ENCODE measurements at places on chromosomes 3 and 15.

GRCh38 chr3:178350763-178351162 is 185.5 kb upstream of the KCNMB2 start:
- no peak for DNase-seq

DNA sequence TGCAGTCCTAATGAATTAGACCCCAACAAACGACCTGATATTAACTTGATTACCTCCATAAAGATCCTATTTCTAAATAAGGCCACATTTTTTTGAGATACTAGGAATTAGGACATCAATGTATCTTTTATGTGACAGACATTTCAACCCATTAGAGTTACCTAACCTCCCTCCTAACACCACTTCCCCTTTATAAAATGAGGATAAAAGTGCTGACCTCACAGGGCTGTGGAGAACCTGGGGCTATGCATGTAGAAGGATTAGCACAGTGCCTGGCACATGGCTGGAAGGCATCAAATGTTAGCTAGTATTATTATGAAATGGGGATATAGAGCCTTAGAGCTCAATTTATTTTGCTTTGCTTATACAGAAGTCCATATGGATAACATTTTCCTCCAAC is 53.5 kb upstream of the LRRN1 start:
- DNase-seq: no peak

- DNase-seq: no peak
These were observed 24.2 kb upstream of the LXN start for GRCh38 chr3:158696618-158697017.

GRCh38 chr15:64688770-64689169 is 86.6 kb downstream of the RBPMS2 start:
- DNase-seq: no peak

DNA sequence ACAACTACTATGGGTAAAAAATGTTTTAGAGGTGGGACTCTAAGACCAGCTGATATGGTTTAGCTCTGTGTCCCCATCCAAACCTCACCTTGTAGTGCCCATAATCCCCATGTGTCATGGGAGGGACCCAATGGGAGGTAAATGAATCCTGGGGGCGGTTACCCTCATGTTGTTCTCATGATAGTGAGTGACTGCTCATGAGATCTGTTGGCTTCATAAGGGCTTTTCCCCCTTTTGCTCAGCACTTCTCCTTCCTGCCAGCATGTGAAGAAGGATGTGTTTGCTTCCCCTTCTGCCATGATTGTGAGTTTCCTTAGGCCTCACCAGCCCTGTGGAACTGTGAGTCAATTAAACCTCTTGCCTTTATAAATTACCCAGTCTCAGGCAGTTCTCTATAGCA is 45.7 kb downstream of the FAM98B start:
- DNase-seq: no peak

GRCh38 chr3:149299938-149300801 is 33.3 kb downstream of the TM4SF18 start:
- no peak for DNase-seq

- no peak for DNase-seq
These were observed 260.0 kb downstream of the ABHD5 start for GRCh38 chr3:43950775-43951174.

DNA sequence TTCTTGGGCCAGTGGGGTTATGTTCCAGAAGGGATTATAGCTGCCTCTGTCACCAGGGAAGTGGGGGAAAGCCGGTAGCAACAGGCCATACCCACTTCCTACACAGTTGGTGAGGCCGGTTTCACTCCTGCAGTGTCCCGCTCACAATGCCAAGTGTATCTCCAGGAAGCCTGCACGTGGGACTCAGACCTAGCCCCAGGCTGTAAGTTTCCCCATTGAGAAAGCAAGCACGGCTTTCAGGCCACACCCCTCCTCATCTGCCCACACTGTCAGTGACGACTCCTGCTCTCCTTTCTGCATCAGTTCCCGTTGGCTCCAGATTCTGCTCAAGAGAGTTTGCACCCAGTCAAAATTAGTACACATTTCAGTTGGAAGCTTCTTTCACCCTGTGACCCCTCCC is 51.6 kb upstream of the CPOX start:
- no peak for DNase-seq

- DNase-seq: peak; percentile 38
These were observed 12.9 kb downstream of the CD276 start for GRCh38 chr15:73697033-73697467.

DNA sequence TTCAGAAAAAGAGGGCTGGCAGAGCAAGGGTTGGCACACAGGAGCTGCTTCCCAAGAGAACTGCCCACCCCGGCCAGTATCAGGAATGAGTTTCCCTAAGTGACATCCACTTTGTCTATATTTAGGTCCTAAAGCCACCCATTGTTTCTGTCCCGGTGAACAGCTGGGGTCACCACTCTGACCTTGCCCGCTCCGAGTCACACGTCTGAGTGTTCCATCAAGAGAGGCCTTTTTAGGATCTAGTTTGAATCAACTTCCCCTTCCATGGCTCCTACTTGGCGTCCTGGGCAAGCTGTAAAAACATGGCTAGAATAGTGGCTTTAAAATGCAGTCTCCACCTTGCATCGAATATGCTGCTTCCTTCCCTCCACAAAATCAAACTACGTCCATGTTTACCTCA is 109.6 kb upstream of the ARHGEF3 start:
- DNase-seq: no peak

- no peak for DNase-seq
These were observed 11.1 kb downstream of the SIAH2 start for GRCh38 chr3:150751781-150752263.

GRCh38 chr3:68988740-68989139 is 24.7 kb downstream of the EOGT start:
- no peak for DNase-seq

DNA sequence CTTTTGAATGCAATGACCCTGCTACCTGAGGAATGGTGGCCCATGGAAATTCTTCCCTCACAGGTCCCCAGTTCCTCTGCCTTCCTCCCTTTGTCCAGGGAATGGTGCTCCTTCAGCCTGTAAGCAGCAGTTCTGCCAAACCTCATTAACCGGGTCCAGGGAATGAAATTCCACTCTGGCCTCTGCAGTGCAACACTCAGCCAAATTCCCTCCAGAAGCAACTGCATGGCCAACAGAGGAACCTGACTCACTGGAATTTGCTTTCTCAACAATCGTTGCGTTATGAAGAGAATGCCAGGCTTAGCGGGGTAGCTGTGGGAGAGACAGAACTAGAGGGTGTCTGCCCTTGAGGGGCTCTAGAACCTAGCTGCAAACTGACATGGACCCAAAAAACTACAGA is 449.4 kb upstream of the PROK2 start:
- no peak for DNase-seq

GRCh38 chr3:66236281-66236680 is 15.5 kb downstream of the SLC25A26 start:
- DNase-seq: peak; percentile 58

- no peak for DNase-seq
These were observed 620 bp upstream of the PYGO1 start for GRCh38 chr15:55588815-55589115.

- no peak for DNase-seq
These were observed 14.4 kb downstream of the ALDH1L1 start for GRCh38 chr3:126166009-126166408.

- DNase-seq: no peak
These were observed 17.7 kb upstream of the SLC6A1 start for GRCh38 chr3:10974746-10975375.

GRCh38 chr3:183178833-183179549 is 16.5 kb upstream of the LAMP3 start:
- DNase-seq: peak; percentile 80

- DNase-seq: no peak
These were observed 44.6 kb downstream of the CMTM6 start for GRCh38 chr3:32457971-32458471.

- DNase-seq: no peak
These were observed 124.3 kb downstream of the TIGIT start for GRCh38 chr3:114418107-114418506.

GRCh38 chr15:64146041-64146440 is 5.5 kb upstream of the SNX22 start:
- no peak for DNase-seq

- DNase-seq: no peak
These were observed 82.0 kb upstream of the TBL1XR1 start for GRCh38 chr3:177279118-177279815.

DNA sequence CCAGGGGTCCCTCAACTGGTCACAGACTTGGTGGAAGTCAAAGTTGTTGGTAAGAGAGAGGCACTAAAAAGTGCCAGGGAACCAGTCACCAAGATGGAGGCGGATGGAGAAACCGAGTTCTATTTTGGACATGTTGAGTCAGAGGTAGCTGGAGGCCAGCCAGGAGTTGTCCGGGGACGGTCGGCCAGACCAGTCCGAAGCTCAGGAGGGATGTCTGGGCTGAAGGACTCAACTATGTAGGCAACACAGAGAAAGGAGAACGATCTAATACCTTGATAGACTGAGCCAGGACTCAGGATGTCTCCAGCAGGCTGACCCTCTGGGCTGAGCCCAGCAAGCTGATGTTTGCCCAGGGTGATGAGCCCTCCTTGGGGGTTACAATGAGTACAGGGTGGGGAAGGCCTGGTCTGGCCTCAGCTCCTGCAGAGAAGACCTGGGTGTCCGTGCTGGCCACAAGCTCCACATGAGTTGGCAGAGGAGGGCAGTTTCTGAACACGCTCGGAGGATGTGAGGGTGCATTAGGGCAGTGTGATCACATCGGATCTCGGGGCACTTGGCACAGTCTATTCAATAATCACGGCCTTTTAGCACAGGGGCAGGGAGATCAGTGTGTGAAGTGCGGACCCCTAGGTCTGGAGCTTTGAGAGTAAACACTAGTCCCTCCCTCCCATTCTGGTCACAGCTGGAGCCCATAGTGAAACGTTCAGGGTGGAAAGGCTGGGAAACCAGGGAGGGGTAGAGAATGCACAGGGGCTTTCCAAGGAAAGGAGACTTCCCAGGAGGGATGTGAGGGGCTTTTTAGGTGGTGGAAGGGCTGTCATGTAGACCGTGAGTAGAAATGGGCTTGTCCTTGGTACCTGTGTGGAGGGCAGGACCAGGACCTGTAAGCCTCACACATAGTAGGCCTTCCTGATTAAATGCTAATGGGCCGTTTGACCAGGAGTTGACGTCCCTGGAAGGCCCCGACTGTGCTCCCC is 111.9 kb downstream of the ETFA start:
- DNase-seq: no peak

DNA sequence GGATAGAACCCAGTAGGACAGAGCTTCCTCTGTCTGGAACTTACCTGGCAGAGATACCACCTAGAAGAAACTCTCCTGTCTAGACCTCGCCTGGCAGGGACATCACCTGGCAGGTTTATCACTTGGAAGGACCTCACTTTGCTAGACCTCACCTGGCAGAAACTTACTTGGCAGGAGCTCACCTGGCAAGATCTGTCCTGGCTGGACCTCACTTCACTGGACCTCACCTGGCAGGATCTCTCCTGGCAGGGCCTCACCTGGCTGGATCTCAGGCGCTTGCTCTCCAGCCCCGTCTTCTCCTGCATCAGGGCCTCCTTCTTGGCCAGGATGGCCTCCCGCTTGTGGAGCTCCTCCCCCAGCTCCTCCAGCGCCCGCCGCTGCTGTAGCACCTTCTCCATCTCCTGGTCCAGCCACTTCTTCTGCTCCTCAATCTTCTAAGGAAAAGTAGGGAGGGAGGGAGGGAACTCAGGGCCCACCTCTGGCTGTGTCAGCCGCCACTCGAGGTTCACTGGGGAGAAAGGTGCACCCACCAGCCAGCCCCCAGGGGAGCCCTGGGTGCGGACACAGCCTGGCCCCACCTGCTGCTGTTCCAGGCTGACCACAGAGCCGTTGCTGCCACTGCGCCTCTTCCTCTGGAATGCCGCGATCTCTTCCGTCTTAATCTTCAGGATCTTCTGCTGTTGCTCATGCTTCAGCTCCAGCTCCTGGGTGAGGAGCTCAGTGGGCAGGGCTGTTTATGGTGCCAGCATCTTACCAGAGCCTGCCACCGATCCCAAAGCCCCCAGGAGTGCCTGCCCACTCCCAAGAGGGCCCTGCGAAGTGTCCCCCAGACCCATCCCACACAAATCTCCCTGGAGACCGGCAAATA is 22.5 kb downstream of the KIF7 start:
- DNase-seq: no peak

DNA sequence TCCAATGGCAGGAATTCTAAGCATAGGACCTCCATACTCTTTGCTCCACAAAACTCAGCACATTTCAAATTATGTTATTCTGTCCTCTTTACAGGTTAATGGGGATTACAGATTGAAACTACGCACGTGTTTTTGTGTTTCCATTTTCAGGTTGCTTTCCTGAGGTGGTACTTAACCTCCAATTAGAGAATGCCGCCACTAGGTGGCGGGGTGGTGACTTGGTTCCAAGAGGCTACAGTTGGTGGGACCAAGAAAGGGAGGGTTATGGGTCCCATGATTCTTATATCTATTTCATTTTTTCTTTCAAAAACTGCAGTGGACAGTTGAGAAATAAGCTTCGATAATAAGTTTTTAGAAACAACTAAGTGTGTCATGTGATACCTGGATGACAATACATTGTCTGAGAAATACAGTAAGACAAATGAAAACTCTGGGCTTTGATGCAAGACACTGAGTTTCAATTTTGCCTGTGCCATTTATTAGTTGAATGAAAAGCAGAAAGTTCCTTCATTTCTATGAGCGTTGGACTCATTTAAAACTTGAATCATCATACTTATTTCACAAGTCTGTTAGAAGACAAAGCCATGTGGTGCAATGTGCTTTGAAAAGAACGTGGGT is 539.0 kb downstream of the FGF12 start:
- DNase-seq: peak; percentile 80

DNA sequence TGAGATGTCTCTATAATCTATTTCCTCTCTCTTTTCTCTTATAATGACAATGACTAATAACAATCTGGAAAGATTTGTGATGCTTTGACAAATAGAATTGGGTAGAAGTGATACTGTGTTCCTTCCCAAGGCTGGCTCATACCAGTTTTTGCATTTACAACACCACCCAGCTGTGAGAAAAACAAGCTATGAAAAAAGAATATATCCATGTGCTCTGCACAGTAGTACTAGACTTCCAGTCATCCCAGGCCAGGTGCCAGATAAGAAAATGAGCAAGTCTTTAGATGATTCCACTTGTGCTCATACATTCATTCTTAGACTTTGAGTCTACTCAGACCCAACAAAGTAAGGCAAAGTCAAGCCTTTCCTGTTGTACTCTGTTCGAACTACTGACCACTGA is 350.2 kb upstream of the POU1F1 start:
- no peak for DNase-seq

DNA sequence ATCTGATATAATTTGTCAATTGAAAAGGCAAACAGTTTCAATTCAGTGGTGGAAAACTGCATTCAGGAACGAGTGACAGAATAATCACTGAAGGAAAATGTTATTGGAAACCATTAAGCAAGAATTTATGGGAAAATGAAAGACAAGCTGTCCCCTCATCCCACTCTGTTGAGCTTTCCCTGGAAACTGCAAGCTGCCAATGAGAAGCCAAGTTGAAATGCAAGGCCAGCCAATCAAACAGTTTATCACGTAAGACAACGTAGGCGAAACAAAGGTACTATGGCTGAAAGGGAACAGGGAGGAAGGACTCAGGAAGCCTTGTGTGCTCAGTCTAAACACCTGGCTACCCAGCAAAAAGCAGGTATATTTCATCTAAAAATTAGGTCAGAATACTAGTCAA is 187.9 kb upstream of the ATP10A start:
- no peak for DNase-seq

- no peak for DNase-seq
These were observed 317.1 kb downstream of the EPHA6 start for GRCh38 chr3:97131476-97131875.

All from neural progenitor cell (in vitro differentiated cells).